Astrocyte of the hippocampus (primary cell): ENCODE measurements at places on chromosomes 11 and 22.

GRCh38 chr22:20746431-20747189 is 27.3 kb upstream of the SERPIND1 start:
- DNase-seq: no peak

DNA sequence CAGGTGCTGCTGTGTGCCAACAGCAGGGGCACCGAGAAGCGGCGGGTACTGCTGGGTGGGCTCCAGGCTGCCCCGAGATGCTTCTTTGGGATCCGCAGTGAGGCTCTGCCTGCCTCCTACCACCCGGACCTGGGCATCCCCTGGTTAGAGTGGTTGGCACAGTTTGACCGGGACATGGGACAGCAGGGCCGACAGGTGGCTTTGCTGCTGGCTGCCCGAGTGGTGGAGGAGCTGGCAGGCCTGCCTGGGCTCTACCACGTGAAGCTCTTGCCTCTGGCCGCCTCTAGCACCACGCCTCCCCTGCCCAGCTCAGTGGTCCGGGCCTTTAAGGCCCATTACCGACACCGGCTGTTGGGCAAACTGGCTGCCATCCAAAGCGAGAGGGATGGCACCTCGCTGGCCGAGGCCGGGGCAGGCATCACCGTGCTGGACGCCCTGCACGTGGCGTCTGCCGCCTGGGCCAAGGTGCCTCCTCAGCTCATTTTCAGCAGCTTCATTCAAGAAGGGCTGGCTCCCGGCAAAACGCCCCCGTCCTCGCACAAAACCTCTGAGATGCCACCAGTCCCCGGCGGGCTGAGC is 1.9 kb downstream of the TIGD3 start:
- no peak for DNase-seq

GRCh38 chr11:8641332-8641731 is 41.1 kb downstream of the TRIM66 start:
- DNase-seq: no peak

DNA sequence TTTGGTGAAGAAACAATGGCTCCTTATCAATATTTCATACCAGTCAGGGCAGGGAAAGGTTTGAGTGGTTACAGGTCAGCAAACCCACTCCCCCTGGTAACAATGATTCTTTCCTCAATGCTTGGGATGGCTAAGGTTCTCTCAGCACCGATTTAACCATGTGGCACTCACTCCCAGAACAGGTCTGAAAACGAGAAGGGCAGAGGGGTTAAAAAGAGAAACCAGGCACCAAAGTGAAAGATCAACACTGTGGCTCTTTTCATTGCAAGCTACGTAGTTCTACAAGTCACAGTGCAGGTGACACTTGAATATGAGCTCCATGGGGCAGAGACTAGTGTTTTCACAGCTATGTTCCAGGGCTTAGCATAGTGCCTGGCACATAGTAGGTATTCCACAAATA is 132.4 kb downstream of the PLEKHA7 start:
- no peak for DNase-seq

GRCh38 chr11:111870113-111870512 is 1.3 kb downstream of the ALG9 start:
- no peak for DNase-seq

DNA sequence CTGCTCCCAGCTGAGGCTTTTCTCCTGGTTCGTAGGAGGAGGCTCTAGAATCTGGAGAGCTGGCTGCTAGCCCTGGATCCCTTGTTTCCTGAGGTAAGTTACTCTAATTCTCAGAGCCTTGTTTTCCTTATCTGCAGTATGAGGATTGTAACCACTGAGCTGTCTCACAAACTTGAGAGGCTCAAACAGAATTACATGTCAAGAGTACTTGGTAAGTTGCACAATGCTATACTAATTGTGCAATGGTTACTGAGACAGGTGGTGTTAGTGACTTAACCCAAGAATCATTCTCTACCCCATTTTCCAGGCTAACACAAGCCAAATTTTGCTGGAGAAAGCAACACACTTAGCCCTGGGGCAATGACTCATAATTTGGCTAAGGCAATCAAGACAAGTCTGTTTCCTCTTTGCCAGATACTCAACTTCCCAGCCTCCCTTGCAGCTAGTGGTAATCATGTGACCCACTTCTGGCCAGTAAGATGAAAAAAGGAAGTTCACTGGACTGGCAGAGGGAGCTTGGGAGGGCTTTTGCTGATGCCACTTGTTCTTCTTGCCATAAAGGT is 348.0 kb downstream of the TENM4 start:
- DNase-seq: peak; percentile 88

DNA sequence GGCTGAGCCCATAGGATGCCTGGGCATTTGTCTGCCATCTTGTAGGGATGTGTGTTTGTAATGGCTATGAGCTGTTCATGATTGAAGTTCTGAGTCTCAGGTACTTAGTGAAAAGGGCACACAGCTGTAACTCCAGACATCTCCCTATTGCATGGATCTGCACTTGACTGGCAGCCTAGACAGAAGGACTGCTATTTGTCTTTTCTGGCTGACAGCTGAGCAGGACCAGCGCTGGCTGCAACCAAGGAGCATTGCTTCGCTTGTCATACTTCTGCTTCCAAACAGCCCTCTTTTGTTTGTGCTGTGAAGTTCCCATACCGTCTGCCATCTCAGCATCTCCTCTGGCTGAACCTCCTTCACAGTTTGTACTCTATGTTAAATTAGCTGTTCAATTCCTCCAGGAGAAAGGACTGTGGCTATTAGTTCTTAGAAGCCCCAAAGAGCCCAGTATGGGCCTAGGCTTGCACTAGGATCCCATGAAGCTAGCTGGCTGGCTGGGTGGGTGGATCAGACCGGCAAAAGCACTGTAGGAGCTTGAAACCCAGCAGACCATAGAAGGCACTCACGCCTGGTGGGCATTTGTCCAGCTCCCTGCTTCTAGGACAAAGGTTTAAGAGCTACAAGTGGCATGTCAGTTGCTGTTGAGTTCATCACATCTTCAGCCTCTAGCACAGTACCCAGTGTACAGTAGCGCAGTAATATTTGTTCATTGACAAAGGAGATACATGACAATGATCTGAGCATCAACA is 20.4 kb downstream of the HIRA start:
- DNase-seq: no peak

- DNase-seq: no peak
These were observed 130.5 kb downstream of the SPON1 start for GRCh38 chr11:14093065-14093464.

GRCh38 chr22:44804327-44804726 is 52.0 kb downstream of the ARHGAP8 start:
- no peak for DNase-seq

DNA sequence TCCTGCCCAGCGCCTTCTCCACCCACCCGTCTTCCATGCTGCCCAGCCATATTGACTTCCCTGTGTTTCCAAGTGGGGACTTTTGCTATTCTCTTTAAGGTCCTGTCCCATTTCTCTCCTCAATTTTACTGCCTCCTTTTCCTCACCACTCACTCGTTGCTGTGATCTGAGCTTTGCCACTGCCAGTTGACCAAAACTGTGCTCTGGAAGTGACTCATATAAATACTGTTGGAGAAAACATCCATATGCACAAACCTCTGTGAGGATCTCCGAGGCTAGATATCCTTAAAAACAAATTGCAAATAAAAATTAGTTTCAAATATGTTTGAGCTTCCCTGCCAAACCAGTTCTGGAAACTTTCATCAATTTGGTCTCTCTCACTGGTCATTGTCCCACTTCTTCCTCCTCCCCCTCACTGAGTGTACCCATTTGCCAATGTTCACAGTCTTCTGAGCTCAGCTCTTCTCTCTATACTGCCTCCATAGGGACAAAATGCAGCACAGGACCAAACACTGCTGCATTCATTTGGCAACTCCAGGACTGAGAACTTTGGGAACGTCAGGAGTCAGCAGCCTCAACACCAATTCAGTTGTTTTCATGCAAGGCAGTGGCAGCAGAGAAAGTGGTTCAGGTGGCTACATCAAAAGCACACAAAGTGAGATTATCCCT is 34.0 kb upstream of the MMP13 start:
- no peak for DNase-seq

DNA sequence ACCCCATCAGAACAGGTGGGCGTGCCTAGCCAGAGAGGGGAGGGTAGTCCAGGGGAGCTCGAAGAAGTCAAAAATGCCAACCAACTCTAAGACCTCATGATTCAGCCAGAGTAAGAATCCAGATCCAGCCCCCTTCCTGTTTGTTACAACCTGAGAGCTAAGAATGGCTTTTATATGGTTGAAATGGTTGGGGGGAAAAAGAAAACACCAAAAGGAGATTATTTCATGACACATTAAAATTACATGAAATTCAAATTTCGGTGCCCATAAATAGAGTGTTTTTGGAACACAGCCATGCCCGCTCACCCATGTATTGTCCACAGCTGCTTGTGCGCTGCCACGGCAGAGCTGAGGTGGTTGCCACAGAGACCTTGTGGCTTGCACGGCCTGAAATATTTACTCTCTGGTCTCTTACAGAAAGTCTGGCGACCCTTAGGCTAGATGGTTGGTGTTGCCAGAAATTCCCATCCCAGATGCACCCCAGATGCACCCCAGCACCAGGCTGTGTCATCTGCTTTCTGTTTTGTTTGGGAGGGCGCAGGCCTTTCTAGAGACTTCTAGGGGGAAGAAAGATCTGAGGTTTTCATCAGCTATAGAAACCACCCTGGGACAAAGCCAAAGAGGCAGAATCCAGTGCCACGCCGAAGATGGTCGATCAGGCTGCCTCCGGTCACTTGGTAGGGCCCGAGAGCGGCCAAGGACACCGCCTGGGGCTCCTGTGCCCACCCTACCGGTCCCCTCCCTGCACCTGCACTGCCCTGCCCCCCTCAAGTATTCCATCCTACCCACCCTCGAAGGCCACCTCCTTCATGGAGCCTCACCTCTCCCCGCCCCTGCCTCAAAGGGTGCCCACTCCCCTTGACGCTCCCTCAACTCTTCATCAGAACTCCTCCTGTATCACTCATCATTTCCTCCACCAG is 80.2 kb downstream of the DSCAML1 start:
- no peak for DNase-seq

DNA sequence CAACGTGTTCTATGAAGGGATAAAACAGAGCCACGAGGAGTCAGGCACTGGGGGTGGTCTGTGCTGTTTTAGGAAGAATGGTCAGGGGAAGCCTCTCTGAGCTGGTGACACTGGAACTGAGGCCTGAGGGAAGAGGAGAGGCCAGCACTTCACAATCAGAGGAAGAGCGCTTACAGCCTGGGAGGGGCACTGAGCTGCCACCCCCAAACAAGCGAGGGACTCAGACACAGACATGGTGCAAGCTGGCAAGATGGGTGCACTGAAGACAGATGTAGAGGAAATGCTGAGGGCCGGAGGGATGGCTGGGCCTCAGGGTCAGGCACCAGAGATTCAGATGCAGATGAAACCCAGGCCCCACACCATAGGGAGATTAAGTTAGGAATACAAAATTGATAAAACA is 40.0 kb upstream of the TP53I11 start:
- no peak for DNase-seq

- no peak for DNase-seq
These were observed 108.3 kb upstream of the SYT13 start for GRCh38 chr11:45394294-45395085.

- DNase-seq: peak; percentile 87
These were observed at the start of gene BRD1 for GRCh38 chr22:49827853-49828598. Gene BRD1, minus strand, starts transcription at chr22:49827873. Its CDS starts 3,556 bp downstream, at chr22:49824317.

- no peak for DNase-seq
These were observed 199.2 kb downstream of the MN1 start for GRCh38 chr22:27602390-27602789.

DNA sequence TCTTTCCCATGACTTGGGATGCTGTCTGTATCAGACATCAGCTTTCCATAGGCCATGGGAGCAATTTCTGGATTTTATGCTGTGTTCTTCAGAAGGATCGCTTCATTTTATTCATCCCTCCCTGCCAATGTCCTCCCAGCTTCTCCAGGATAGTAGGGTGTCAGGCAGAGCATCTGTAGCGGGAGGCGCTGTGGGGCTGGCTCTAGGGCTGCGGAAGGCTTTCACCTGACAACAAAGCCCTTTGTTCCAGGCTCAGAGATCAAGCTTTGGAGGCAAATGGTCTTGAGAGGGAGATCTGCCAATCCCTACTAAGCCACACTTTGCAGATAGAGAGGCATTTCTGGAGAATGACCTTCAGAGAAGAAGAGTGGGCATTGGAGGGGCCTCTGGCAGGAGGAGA is 29.5 kb upstream of the FTH1 start:
- DNase-seq: no peak

GRCh38 chr11:92272651-92273050 is 48.0 kb downstream of the FAT3 start:
- DNase-seq: no peak

- DNase-seq: no peak
These were observed 8.3 kb downstream of the NDUFV1 start for GRCh38 chr11:67614730-67615714.

DNA sequence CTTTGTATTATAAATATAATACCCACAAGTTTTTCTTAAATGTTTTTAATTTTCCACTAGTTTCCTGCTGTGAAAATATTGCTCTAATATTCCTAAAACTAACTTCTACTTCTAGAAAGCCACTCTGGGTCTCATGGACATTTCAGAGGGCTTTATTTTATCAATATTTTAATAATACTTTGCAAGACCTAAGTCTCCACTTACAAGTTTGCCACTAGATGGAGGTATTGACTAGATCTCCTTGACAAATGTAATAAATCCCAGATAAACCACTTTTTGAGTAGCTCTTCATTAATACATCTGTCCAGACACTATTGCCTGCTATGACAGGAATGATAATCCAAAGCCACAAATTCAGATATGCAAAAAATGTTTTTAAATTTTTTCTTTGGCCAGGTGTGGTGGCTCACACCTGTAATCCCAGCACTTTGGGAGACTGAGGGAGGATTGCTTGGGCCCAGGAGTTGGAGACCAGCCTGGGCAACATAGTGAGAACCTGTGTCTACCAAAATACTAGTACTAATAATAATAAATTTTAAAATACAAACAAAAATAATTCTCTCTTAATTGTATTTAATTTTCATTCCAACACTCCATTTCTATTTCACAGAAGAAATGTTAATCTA is 3.5 kb upstream of the ACAT1 start:
- peak; percentile 51 for DNase-seq

- DNase-seq: no peak
These were observed 549.3 kb upstream of the CADM1 start for GRCh38 chr11:116053548-116053919.

DNA sequence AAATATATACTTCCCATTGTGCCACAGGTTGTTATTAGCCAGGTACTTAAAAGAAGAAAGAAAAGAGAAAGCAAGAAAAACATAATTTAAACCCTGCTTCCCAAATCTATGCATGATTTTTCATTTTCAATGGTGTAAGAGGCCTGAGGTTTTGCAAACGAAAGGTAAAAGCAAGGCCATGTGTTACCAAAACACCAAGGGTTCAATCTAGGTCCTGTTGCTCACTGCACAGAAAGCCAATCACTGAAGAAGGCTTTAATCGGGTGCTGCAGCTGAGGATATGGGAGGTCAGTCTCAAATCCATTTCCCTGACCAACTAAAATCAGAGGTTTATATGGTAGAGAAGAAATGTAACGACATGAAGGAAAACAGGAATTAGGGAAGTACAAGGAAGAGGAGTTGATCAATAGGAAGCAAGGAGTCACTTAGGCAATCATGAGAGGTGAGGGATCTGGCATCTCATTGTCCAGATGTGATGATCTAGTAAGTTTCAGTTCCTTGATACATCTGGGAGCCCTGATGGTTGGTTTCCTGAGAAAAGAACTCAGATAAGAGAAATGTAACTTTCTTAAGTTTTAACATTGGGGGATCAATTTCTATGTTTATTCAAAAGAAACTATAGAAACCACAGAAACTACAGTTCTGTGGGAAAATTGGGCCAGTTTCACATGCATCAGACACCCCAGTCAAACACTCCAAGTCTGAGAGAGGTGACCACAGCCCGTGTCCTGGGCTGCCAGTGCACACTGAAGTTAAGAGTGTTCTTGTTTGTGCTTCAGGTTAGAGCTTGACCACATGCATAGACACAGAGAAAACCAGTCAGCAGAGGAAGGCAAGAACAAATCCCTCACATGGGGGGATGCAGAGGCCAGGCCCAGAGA is 18.1 kb upstream of the DKK3 start:
- DNase-seq: no peak
